ENCODE measurements at places on chromosomes 5 and 9.

- DNase-seq, result peak; percentile 54
These were observed 65.5 kb downstream of the EBF1 start for GRCh38 chr5:159034083-159034824.

DNA sequence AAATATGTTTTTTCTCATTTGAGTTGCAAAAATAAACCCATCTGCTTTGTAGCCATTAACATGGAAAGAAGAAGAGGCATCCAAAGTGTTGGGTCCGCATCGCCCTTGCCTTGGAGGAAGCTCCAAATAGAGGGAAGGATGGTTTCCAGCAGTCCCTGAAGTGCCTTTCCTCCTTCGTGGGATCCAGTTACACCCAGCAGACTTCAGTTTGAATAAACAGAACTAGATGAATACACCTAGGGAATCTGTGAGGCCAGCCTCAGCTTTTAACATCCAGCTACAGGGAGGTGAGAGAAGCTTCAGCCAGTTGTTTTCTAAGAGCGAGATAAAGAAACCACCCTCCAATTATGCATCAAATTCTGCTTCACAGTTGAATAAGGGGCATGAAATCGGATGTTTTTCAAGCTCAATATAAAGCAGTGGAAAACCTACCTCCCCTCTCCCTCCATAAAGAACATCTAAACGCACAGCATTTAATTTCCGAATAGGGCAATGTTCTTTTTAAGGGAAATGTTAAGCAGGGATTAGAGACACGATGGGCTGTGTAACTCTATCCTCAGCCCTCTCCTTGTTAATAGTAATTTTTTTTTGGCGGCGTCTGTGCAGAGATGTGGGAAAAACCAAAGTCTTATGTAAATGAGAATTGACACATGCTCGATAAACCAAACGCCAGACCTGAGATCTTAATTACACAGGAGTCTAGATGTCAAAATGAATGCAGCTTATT, 264.7 kb downstream of the SLIT3 start:
- DNase-seq, result no peak

DNA sequence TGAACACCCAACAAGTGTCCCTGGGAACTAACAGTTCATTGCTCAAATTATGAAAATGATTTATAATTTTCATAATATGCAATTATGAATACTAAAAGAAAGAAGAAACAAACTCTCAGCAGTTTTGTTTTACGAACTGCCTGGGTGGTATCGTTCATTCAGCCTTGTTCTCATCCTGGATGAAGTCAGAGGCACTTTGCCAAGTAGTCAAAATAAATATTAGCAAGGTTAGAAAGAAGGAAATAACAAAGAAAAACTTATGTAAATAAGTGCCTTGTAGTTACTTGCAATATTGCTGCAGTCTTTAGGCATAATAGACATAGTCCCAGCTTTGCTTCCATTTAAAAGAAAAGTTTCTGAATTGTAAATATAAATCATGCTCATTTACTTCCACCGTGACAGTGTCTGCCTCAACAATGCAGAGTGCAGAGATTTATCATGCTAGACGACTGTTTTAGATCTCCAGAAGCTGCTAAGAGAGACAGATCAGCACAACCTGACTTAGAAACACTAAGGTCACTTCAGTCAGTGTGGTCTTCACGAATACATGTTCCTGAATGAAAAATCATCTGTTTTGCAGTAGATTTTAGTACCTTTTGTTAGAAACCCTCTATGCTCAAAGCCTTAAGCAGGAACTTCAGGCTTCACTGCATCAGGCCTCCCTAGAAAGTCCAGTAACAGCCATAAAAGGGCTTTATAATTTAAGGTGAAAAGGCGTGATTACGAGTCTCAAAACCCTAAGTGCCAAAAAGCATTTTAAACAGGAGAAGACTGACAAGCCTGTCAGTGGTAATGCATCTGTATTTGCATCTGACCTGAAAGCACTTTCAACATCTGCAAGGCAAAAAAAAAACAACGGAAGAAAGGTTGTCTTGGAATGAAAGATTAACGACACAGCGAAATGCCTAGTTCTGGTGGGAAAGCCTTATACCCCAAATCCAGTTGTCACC, 92.1 kb downstream of the TMEM167A start:
- DNase-seq, result no peak

- DNase-seq, result no peak
These were observed 194.1 kb upstream of the PTPRD start for GRCh38 chr9:10806868-10807267.

DNA sequence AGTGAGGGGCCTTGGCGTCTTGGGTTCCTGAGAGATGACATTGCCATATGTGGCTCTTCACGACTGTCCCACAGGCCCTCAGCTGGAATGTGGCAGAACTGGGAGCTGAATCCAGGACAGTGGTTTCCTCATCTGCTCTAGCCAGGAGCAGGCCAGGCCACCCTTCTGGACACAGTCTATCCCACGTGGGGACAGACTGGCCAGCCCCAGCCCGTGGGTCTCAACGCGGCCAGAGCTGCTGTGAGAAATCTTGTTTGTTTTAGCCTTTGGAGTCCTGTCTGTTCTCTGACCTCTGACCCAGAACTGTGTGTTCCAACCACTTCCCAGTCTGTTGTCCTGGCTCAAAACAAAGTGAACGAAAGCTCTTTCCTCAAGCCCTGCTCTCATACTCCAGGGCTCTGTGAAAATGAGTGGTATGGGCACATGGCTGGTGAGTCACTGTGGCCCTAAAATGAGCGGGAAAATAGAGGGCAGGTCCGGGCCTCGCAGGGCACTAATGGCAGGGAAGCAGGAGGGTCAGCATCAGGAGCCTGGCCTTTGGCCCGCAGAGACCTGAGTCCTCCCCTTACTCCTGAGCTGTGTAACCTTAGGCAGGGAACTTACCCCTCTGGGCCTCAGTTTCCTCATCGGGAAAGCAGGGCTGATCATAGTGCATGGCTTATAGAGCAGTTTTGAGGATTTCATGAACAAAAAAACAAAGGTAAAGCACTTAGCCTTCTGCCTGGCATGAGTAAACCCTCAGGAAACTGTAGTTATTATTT, 34.8 kb upstream of the GLRX start:
- no peak for DNase-seq

GRCh38 chr9:125428060-125428901, 166.7 kb downstream of the GAPVD1 start:
- DNase-seq, result peak; percentile 7

DNA sequence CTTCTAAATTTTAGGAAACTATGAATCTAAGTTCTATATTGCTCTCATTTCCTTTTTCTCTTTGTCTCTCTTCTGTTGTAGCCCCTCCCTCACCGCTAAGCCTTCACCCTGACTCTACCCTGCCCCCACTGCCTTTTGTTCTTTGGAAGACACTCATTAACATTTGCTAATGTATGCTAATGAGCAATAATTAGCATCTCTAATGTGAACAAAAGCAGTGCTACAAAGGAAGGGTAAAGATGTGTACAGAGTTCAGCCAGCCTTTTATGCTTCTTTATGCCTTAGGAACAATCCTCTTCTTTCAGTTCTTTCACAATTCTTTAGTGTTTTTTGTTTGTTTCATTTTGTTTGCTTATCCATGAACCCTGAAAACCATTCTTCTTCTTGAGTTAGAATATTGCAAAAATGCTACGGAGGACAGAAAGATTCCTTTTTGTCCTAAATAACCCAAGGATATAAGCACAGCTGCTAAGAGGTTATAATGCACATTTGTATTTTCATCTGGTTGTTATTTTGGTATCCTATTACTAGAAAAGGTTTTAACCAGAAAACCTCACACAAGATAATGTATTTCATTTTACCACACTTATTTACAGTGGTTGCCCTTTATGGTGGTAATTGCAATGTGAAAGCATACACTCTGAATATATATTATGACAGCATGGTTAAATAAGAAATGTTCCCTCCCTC, 159.3 kb downstream of the TMC1 start:
- no peak for DNase-seq

DNA sequence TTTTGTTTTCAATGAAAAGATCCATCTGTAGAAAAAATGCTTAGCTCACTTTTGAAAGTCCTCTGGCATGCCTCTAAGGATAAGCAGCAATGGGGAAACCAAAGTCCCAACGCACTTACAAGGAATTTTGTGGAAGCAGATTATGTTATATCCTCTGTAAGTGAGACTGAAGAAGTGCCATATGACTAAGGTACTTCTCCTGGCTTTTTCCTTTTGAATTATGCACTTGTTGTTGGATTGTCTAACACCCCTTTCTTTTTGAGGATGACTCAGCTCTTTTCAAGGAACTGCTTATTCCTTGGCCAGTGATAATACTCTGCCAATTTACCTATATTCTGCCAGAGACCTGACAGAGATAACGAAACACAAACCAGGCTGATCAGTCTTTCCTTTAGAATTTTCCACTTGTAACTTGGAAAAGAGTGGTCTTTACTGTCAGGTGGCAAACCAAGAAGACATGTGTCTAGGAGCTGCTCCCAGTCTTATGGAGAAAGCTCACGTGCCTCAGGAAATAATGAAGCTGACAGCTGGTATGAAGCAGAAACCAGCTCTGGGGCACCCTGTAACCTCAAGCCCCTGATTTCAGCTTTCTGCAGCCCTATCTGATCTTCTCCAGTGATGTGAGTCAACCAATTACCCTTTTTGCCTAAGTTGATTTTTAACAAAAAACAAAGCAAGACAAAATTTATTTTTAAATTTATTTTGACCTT, 290.8 kb upstream of the FBXL7 start:
- no peak for DNase-seq

DNA sequence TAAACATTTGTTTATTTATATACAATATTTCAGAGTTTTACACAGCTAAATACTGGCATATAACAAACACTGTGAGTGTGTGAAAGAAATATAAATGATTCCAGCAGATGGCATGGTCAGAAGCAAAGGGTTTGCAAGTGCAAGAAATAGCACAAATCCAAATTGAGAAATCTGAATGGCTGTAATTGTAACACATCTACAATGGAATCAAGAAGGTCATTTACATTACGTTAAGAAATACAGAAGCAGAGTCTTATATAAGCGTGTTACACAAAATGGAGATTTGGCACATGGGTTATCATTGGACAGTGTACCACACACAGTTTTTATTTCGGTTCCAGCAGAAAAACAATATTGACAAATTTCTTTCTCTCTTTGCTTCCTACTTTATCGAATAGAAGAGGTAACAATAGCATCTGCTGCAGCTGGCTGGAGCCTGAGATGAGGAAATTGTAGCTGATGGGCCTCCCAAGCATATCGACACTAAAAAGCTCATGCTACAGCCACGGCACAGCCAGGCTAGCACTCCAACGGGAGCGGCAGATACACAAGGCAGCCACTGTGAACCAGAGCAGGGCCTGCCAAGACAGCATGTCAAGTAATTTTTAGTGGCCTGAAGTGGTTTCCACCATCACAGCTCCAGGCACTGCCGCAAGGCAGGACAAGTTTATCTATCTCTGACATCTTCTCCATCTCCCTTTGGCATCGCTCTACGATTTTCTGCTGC, 564.6 kb upstream of the DMAC1 start:
- no peak for DNase-seq

- no peak for DNase-seq
These were observed 25.6 kb downstream of the CAMK2A start for GRCh38 chr5:150263801-150264621.

All from MM.1S (cell line).